H7 (cell line): ENCODE measurements at places on chromosomes 12 and 14.
A peak's percentile ranks its signal among the peaks of the same experiment; 100 is the strongest.

DNA sequence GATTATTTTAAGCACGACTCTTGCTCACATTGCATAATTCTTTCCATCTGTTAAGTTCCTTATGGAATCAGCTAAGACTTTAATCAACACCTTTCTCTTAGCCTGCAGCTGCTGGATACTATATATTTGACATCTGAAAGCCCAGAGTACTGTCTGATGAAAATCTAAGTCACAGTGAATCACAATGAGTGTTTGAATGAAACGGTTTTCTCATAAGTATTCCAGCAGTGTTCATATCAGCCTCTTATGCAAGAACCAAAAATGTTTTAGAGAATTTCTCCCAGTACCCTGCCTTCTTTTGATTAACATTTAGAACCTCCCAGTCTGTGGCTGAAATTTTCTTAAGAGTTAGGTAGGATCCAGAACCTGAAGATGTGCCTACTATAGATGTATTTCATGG, 55.6 kb downstream of the FRMD6 start:
- no peak for DNase-seq

DNA sequence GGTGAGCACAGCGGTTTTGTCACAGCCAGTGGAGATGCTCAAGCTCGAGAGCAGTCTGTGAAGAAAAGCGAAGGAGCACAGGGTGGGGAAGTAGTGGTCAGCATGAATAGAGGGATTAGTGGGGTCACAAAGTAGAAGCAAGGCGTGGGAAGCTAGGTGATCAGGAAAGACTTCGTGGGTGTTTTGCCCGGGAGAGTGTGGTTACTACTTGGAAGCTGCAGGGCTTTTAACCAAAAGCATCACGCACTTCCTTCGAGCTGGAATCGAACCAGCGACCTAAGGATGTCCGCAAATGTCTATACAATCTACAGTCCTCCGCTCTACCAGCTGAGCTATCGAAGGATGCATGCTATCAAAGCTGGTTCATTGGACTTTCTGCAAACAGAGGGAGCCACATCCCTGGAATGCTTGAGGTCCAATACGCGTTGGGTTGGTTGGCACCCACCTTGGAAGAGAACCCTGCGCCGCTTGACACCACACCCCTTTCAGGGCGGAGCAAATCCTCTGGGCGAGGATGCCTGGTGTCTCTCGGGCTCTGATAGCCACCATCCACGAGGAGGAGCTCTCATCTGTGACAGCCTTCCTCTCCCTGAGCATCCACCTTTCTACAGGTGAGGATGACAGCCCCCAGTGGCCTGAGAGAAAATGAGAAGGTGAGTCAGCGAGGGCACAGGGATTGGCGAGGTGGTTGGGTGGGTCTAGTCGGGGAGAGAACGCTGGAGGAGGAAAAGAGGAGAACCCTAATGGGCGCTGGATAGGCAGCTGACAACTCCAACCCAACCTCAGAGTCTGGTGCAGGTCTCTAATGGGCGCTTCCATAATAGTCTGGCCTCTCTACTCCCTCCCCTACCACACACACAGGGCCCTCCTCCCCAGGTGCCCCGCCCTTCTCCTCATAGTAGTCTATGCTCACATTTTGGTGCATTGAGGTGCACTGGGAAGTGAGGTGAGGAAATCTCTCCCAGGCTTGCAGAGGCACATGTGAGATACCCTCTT, 16.0 kb upstream of the OR6S1 start:
- peak; percentile 89 for DNase-seq

GRCh38 chr12:100986595-100987547, 192.3 kb downstream of the ANO4 start:
- DNase-seq = peak; percentile 26

DNA sequence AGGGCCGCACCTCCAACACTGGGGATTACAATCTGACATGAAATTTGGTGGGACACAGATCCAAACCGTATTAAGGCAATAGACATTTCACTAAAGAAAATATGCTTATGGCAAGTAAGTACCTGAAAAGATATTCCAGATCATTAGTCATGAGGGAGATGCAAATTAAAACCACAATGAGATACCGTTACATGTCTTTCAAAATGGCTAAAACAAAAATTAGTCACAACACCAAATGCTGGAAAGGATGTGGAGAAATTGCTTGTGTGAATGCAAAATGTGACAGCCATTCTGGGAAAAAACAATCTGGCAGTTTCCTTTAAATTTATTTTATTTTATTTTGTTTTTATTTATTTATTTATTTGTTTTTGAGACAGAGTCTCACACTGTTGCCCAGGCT, 82.3 kb upstream of the PTGDR start:
- DNase-seq = no peak

GRCh38 chr14:88551980-88552431, 2.8 kb downstream of the PTPN21 start:
- DNase-seq = peak; percentile 38

GRCh38 chr12:39145175-39145999, 240.0 kb upstream of the CPNE8 start:
- peak; percentile 87 for DNase-seq

DNA sequence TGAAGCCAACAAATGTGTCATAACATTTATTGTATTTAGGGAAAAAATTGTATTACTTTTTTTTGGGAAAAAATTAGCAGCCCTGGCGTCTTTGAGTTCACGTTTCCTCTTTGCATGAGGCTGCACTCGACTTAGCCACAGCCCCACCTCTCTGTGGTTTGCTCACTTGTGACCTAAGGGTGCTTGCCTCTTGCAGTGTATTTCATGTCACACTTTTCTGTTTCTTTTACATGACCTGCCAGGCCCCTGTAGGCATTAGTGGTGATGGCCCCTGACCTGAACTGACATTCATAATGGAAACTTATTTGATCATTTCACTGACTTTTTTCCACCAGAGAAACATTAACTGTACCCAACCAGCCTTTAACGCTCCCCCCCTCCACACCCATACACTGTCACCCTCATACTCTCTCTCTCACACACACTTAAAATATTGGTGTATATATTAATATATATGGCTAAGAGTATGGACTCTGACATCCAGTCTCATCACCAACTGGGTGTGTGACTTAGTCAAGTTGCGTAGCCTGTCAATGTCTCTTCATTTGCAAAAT, 122.9 kb downstream of the PRKCH start:
- no peak for DNase-seq

- peak; percentile 76 for DNase-seq
These were observed 12.4 kb upstream of the SLC6A12 start for GRCh38 chr12:226401-226800.

- DNase-seq = no peak
These were observed 19.7 kb upstream of the TDRD9 start for GRCh38 chr14:103908580-103908979.
